CD8-positive, alpha-beta T cell (primary cell): ENCODE measurements at places on chromosomes 4 and X.

DNA sequence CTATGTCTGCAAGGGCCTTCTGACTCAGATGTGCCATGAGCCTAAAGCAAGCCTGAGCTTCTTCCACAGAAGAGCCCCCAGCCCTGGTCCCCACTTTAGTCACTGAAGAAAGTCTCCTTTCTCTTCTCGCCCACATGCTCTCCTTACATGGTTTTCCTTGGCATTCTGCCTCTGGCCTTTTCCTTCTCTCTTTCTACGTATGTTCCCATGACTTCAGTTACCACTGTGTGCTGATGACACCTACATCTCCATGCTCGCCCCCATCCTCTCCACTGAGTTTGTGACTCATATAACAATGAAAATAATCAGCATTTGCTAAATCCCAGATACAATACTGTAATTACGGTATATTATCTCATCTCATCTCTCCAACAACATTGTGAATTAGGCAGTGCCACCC lies 149.3 kb downstream of the AMMECR1 start:
- no peak for DNase-seq

DNA sequence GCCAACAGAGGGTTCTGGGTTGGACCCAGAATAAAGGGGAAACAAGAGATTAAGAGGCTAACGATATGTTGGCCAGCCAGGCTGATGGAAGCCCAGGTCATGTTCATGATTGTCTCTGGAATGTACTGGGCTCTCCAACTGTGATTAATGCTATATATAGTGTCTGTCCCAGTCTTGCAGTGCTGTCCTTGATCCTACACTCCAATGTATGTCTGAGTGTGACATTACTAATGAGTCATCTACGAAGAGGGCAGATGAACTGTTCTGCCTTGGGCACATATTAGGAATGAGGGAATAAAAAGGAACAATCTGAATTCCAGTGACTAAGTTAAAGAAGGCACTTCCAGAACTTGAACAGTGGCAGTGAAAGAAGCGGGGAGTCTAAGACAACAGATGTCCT lies 142.1 kb downstream of the PDGFRA start:
- DNase-seq = no peak

GRCh38 chr4:141705048-141705746 lies 68.8 kb downstream of the IL15 start:
- DNase-seq = no peak

DNA sequence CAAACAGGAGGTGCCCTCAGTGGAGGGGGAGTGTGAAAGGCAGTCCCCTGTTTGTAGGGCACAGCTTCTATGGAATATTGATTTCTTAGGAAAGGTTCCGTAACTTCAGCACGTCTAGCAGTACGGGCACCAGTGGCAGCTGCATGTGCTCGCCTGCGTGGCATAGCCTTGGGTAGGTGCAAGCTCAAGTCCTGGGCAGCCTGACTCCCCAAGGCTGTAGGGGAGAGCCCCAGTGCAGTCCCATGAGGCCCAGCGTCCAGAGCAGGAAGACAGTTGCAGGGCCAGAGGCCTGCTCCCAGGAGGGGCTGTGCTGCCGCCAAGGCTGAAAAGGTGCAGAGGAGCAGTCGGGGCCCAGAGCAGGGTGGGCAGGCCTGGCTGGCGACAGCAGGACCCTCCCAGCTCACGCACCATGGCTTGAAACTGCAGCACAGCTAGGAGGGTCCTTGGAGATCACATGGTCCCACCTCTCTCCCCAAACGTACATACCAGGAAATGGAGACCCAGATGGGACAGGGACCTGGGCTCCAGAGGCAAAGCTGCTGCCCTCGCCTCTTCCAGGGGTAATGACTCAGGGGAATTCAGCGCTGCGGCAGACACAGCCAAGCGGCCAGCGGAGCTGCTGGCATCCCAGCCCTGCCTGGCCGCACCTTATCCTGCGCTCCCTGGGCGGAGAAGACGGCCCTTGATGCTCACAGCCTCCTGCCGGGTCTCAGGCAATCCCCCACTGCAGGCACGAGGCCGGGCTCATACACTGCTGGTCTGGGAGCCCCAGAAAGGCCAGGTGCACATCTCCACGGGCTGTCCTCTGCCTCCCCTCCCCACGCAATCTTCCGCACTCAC lies 6.0 kb upstream of the DUSP9 start:
- no peak for DNase-seq
